ENCODE measurements at places on chromosomes 1 and 21.

GRCh38 chr1:246609632-246610031 lies 43.4 kb downstream of the CNST start:
- DNase-seq = no peak

DNA sequence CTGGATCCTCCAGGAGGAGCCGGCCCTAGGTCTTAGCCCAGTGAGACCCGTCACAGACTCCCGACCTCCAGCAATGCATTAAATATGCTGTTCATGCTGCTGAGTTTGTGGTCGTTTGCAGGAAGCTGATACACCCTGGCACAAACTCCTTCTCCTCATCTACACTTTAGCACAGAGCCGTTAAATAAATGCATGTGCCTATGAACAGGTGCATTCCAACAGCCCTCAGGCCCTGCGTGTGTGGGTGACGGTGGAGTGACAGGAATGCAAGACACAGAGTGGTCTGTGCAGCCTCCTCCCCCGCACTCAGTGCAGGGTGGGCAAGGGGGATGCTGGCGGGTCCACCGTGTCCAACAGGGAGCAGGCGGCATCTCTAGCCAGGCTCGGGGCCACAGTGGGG lies 106.6 kb upstream of the TMPRSS2 start:
- DNase-seq = no peak

- DNase-seq = peak; percentile 36
Measured at GRCh38 chr1:48552420-48552819, 80.4 kb upstream of the SPATA6 start.

- DNase-seq = no peak
Measured at GRCh38 chr1:30683699-30684098, 39.7 kb downstream of the MATN1 start.

DNA sequence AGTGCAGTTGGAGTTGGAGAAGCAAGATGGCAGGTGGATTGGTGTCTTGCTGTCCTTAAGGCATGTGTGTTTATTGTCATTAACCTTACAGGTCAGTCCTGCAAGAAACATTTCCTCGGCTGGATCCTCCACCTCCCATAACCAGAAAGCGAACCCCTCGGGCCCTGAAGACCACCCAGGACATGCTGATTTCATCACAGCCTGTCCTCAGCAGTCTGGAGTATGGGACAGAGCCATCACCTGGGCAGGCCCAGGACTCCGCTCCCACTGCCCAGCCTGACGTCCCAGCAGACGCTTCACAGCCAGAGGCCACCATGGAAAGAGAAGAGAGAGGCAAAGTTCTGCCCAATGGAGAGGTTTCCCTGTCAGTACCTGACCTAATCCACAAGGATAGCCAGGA lies 1.6 kb downstream of the C1orf226 start:
- no peak for DNase-seq

DNA sequence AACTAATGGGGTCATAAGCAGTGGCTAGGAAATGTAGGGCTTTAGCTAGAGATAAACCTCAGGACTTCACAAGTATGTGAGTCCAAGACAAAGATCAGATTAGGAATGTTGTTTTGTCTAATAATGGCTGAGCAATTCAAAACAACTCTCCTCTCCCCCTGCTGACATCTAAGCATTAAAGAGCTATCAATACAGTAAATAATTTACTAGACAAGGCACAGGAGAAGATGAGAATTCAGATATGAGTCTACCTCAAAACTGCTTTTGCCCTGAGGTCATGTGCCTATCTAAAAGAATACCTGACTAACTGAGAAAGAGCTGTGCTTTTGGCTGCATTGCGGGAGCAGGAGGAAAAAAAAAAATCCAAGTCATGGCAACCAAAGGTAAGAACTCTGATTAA lies 86.8 kb downstream of the SPATA17 start:
- DNase-seq = no peak

DNA sequence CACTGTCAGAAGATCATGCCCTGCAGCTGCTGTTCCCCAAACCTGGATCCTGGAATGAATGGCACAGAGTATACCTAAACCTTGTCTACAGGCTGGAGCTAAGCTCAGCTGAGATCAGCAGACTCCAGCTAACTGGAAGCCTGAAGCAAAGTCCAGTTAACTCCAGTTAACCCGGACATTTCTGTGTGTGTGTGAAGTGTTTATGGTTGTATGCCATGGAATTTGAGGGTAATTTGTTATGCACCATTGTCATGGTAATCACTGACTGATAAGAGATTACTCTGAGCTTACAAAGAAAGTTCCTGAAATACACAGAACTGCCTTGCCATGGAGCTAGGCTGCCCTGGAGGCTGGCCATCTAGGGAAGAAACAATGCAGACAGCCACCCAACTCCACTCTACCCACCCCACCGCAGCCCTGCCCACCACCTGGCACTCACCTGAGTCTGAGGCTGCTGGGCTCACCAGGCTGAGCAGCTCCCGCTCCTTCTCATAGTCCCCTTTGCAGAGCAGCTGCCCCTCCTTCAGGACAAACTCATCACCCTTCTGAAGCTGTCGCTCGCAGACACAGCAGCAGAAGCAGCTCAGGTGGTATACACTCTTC lies 107.4 kb downstream of the LMX1A start:
- no peak for DNase-seq

DNA sequence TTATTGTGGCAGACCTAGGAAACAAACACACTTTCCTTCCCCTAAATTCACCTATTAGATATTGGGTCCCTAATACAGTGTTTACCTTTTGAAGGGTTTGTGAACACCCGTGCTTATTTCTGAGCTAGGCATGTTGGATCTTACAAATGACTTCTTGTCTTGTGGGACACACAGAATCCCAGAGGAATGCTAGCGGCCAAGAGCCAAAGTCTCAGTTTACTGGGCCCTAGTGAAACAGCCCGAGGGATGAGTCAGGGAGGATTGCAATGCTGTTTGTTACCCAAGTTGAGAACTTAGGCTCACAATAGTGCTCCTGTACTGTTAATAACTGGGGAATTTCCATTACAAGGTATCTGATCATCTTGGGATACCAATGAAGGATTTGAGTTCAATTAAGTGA lies 100.1 kb upstream of the AKT3 start:
- no peak for DNase-seq

DNA sequence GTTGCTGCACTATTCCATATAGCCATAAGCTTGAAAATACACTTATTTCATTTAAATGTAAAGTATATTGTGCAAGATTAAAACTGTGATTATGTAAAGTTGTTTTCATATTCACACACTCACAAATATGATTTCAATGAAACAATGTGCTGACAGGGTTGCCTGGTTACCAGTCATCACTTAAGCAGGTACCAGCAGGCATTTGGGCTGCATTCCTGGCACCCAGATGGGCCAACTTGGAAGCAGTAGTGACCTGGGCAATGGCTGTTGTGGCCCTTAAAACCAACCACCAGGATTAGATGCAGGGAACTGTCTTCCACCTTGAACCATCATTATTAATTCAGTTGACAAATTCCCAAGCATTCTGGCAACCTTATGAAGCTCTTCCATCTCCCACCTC lies 45.0 kb upstream of the RASAL2 start:
- no peak for DNase-seq

GRCh38 chr1:51937112-51937511 lies 53.4 kb downstream of the RAB3B start:
- no peak for DNase-seq

DNA sequence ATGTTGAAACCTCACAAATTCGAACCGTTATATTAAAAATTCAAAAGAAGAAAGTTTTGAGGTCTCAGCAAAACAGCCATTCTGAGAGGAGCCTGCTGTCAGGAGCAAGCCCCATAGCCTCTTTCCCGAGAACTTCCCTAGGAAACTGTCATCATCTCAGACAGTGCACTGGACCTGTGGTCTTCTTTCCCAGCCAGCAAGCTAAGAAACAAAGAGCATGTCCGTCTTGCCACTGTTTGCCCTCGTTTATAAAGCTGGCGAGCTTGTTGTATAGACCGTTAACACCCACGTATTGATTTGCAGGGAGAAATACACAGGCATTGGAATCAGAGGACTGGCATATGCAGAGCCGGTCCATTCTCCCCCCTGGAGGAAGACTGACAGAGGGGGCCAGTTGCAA lies 407.0 kb downstream of the NPHP4 start:
- DNase-seq = no peak

GRCh38 chr21:44199448-44199847 lies 41.3 kb downstream of the ICOSLG start:
- peak; percentile 16 for DNase-seq

DNA sequence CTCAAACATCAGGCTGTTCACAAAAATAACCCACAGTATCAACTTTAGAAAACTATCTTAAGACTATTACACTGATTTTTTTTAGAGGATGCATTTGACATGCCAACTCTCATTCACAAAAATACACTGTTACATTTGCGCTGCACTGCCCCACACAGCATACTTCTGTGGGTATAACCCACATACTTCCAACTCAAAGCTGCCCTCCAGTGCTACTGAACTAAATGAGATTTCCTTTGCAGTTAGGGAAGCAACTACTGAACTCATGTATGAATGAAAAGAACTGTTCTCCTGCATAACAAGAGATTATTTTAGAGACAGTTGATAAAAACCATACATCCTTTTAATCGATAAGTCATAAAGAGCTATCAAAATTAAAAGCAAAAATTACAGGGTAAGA lies 25.8 kb upstream of the GADD45A start:
- DNase-seq = no peak

- DNase-seq = peak; percentile 10
Measured at GRCh38 chr1:78840453-78841271, 165.9 kb downstream of the ADGRL4 start.

GRCh38 chr1:212628046-212628445 lies 19.5 kb downstream of the ATF3 start:
- no peak for DNase-seq

- DNase-seq = no peak
Measured at GRCh38 chr1:10867914-10868598, 71.6 kb upstream of the CASZ1 start.

DNA sequence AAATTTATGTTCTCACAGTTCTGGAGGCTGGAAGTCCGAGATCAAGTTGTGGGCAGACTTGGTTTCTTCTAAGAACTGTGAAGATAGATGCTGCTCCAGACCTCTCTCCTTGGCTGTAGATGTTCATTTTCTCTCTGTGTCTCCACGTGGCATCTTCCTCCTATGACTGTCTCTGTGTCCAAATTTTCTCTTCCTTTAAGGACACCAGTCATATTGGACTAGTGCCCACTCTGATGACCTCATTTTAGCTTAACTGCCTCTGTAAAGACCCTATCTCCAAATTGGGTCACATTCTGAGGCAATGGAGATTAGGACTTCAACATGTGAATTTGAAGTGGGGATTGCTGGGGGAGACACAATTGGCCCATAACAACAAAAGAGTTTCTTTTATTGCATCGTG lies 125.3 kb upstream of the ETS2 start:
- no peak for DNase-seq

- no peak for DNase-seq
Measured at GRCh38 chr1:220347654-220348175, 75.5 kb upstream of the RAB3GAP2 start.

GRCh38 chr1:1899967-1900327 lies 9.1 kb upstream of the GNB1 start:
- DNase-seq = no peak

- DNase-seq = no peak
Measured at GRCh38 chr1:44947063-44947773, 39.2 kb downstream of the EIF2B3 start.

- no peak for DNase-seq
Measured at GRCh38 chr1:14055442-14056223, 355.6 kb downstream of the PRDM2 start.

GRCh38 chr1:45647248-45648021 lies 23.6 kb upstream of the CCDC17 start:
- DNase-seq = no peak

DNA sequence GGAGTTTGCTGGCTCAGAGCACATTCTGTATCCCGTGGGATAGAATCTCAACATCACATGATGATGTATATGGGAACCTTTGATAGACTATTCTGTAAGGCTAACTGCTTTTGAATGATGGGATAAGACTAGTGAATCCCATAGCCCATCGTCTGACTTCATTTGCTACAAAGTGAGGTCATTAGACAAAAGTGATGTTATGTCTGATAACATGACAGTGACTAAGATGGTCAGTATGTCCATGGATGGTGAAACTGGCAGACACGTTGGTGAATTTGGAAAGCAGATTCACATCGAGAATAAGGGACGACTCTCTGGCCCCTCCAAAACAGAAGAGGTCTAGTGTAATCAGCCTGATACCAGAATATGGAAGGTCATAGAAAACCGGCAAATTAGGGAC lies 108.4 kb downstream of the HHAT start:
- DNase-seq = no peak

DNA sequence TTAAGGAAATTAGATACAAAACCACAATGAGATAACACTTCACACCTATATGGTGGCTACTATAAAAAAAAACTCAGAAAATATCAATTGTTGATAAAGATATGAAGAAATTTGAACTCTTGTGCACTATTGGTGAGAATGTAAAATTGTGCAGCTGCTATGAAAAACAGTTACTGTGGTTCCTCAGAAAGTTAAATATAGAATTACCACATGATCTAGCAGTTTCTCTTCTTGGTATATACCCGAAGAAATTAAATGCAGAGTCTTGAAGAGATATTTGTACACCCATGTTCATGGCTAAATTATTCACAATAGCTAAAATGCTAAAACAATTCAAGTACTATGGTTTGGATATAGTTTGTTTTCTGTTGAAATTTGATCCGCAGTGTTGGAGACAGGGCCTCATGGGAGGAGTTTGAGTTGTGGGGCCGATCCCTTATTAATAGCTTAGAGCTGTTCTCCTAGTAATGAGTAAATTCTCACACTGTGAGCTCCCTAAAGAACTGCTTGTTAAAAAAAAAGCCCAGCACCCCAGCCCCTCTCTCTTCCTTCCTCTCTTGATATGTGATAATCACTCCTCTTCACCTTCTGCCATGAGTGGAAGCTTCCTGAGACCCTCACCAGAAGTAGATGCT lies 1412.1 kb downstream of the PLA2G4A start:
- DNase-seq = no peak

DNA sequence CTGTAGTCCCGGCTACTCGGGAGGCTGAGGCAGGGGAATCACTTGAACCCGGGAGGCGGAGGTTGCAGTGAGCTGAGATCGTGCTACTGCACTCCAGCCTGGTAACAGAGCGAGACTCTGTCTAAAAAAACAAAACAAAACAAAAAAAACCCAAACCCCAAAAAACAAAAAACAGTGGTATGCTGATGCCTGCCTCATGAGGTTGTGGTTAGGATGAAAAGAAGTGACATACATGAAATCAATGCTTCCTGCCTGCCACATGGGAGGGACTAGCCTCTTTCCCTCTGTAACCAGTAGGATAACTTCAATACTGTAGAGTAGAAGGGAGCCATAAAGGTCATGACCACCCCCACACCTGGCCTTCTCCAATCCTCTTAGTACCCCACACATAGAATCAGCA lies 55.2 kb downstream of the TENT5C start:
- no peak for DNase-seq

GRCh38 chr1:69994241-69994640 lies 211.1 kb downstream of the LRRC40 start:
- no peak for DNase-seq
